ENCODE measurements at places on chromosomes 5 and 9.

GRCh38 chr5:42285230-42285629 lies 138.0 kb upstream of the GHR start:
- no peaks in the 10 kb centered on the region for H3K27me3 ChIP-seq
- H3K27ac ChIP-seq: no peak overlapping the region
- H3K4me1 ChIP-seq: no peaks in the 10 kb centered on the region
- no peaks in the 10 kb centered on the region for H3K36me3 ChIP-seq
- no peak for DNase-seq

GRCh38 chr9:119839888-119840287 lies 470.7 kb upstream of the BRINP1 start:
- no peak for DNase-seq
- no peak overlapping the region for H3K27ac ChIP-seq
- H3K27me3 ChIP-seq: no peaks in the 10 kb centered on the region
- no peak overlapping the region for H3K4me3 ChIP-seq
- H3K36me3 ChIP-seq: no peaks in the 10 kb centered on the region

GRCh38 chr5:73188764-73189531 lies 16.0 kb downstream of the TMEM174 start:
- H3K27ac ChIP-seq: no peak overlapping the region
- H3K27me3 ChIP-seq: peaks cover 8% of the 10 kb centered on the region
- no peak for DNase-seq
- H3K36me3 ChIP-seq: no peaks in the 10 kb centered on the region

- no peaks in the 10 kb centered on the region for H3K36me3 ChIP-seq
- H3K4me1 ChIP-seq: no peaks in the 10 kb centered on the region
- DNase-seq: no peak
- peaks cover 31% of the 10 kb centered on the region for H3K27me3 ChIP-seq
- no peak overlapping the region for H3K27ac ChIP-seq
Measured at GRCh38 chr5:1185038-1185627, 16.3 kb upstream of the SLC6A19 start.

DNA sequence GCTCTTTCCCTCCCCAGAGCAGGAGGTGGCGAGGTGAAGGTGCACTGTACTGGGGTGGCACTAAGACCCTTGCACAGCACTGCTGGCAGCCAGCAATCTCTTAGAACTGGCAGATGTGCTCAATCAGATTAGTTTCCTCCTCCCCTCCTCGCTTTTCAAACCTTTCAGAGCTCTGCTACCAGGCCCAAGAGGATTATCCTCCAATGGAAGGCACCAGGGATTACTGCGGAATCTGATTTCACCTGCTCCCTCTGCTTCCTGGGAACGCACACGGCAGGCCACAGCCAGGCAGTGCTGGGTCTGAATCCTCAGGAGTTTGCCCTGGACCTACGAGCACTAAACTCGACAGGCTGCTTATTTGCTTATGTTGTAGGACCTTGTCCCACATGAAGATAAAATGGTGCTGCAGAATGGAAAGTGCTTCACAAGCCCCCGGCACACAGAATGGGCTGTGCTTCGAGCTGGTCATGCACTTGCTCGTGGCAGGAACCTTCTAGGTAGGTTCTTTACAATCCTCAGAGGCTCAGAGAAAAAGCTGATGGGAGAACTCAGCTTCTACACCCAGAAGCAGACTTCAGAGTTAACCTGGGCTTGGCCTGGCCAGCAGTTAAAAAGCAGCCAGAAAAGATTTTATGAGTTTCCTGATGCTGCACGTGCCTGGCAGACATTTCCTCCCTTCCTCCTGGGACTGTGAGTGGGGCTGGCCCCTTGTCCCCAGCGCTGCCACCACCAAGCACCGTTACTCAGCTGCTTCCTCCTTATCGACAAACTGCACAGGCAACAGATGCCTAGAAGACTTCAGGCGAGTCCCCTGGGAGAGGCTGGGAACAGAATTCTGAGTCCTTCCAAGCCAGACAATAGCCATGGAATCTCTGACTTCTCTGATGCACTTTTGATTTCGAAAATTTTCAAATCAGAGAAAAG lies 33.1 kb downstream of the FABP6 start:
- no peak overlapping the region for H3K4me3 ChIP-seq
- H3K27ac ChIP-seq: no peak overlapping the region
- H3K4me1 ChIP-seq: no peaks in the 10 kb centered on the region
- no peaks in the 10 kb centered on the region for H3K27me3 ChIP-seq
- no peaks in the 10 kb centered on the region for H3K36me3 ChIP-seq

DNA sequence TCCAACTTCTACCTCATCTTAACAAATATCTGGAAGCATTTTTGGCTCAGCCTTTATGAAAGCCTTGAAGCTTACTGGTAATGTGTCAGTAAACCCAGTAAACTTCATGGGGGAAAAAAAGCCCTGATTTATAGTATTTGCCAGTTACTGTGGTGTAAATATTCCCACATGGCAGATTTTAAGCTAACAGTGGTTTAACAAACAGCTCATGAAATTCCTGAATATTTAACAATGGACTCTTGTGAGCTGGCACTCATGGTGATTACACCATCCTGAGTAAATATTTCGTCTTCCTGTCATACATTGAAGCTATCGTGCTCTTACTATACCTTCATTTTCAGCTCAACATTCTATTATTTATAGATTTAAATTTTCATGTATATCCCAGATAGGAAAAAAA lies 57.0 kb upstream of the ACOT12 start:
- DNase-seq: no peak
- H3K36me3 ChIP-seq: no peaks in the 10 kb centered on the region
